ENCODE measurements at places on chromosomes 3 and 15.

GRCh38 chr15:52329150-52329549, 33.5 kb upstream of the MYO5C start:
- no peak for DNase-seq

- no peak for DNase-seq
These were observed 121.9 kb upstream of the MEF2A start for GRCh38 chr15:99443768-99444446.

- no peak for DNase-seq
These were observed 190.6 kb upstream of the ADAMTS9 start for GRCh38 chr3:64878362-64878761.

DNA sequence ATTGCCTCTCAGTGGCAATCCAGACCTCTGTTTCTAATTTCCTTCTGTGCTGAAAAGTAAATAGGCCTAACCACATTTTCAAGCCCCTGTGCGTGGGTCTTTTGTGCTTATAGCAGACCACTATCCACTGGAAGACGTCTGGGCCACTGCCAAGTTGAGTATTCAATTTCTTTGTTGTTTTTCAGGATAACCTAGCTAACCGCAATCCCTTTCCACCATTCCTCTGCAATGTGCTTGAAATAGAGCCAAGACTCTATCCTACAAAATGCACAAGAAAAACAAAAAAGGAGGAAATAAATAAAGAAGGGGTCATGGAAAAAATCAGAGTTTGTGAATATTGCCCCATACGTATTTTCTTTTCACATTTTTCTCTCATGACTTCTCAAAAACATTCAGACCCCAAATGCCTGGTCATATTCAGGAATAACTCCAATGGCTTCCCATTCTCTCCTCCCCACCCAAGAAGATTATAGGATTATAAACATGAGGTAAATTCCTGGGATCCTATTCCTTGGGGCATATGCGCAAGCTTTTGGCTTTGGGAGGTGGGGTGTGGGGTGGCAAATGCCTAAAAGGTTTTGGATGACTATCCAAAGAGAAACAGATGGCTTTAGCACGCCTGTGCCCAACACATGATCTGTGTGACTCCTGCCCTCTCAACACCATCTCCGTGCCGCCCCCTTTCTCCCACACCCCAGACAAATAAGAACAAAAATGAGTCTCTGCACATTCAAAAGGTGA, 217.9 kb upstream of the THBS1 start:
- DNase-seq, result no peak

- DNase-seq, result no peak
These were observed 41.3 kb downstream of the CHDH start for GRCh38 chr3:53804697-53805462.

GRCh38 chr3:108588601-108589000, 637 bp downstream of the CIP2A start:
- DNase-seq, result no peak

DNA sequence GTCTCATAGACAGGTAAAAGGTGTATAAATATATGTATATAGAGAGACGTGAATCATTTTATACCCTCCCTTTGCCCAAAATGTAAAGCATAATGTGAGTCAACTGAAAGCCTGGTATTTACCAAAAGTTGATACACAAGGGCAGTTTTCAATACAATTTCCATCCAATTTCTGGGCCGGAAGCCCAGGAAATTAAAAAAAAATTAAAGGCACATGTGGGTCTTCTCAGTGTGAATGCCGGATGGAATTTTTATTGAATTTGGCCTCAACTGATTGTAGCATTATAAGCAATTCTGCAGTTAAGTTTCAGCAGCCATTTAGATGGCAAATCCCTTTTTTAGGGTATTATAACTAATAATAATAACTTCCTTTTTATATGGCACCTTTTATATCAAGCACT, 3.3 kb upstream of the CNTN3 start:
- DNase-seq, result no peak

DNA sequence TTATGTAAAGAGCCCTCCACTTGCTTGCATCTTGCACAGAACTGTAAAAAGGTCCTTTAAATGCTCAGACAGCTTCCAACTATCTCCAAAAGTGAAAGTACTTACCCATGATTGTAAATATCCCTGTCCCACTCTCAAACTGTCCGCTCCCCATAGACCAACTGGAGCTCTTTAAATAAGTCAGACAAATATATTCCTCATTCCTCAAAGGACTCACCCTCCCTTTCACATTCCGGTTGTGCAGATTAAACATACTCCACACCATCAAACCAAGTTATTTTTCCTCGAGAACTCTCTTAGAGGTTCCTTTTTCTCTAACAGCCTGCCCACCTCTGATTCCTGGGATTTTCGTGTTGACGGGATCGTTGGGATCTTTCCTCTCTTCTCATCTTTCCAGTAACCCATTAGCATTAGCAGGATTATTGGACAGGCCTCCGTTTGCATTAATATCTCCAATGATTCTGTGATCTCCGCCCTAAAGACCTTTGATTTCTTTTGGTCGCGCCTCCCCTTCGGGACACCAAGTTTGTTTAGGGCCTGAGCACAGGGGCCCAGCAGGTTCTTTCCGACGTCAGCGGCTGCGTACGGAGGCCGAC, 763 bp downstream of the GOLGB1 start:
- peak; percentile 19 for DNase-seq

- no peak for DNase-seq
These were observed 645.6 kb upstream of the CBLB start for GRCh38 chr3:106514431-106514830.

DNA sequence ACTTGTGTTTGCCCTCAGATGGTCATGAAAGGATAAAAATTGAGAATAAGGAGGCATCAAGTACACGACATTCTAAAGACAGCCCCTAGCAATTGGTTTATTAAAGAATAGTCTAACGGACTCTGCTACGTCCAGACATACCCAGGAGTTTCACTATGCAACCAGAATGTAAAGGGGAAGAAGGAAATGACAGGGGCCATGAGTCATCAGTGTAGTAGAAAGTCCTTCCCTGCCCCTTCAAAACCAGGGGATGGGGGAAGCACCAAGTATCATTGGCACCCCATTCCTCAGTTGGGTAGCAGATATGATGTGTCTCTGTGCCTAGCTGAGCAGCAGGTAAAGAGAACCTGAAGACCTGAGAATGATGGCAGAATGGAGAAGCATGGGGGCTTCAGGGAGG, 367.4 kb downstream of the IL20RB start:
- no peak for DNase-seq

- DNase-seq, result peak; percentile 20
These were observed 538 bp downstream of the ATOSA start for GRCh38 chr15:52678468-52679231.

DNA sequence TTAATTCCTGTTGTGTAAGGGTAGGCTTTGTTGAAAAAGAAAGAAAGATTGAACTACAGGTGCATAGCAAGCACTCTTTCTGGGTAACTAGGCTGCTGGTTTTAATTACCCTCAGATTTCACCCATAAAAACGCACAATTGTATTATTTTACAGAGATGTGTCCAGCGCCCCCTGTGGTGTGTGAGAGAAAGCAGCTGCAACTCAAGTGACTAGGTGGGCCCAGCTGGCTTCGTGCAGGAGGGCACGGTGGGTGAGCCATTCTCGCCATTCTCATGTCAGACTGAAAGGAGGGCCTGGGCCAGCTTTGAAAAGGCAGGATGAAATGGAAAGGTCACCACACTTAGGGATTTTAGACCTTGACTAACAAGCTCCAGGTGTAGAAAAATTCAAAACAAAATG, 122.6 kb downstream of the LRIG1 start:
- DNase-seq, result no peak

- no peak for DNase-seq
These were observed 775 bp downstream of the ARNT2 start for GRCh38 chr15:80404761-80405553.

Measured in stimulated activated CD8-positive, alpha-beta memory T cell treated with anti-CD3 and anti-CD28 coated beads, Interleukin-7, amount 100 ng/mL, for 48 hours (primary cell).